Urinary bladder (tissue), 4 donors: ENCODE measurements at places on chromosomes 5 and 9. TPM values are rescaled to one million over a fixed set of nuclear protein-coding genes. Genes with fewer than 3 reads are reported as not detected.

DNA sequence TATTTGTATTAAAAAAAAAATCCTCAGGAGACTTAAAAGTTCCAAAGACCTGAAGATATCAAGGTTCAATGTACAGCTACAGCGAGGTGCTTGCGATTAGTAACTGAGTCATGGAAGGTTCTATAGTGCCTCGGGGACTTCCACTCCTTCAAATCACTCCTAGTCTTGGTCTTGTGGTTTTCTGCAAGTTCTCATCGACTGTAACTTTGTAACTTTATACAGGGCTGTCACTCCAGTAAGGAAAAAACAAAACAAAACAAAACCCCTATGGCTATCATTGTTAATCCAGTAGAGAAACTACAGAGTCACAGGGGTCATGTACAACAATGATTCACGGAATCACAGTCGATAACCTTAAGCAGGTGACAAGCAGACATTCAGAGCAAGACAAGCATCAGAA, 39.8 kb upstream of the SELENOP start:
- no peak for DNase-seq

GRCh38 chr5:55234121-55234700, 803 bp upstream of the CCNO start:
- no peak for DNase-seq

- no peak for DNase-seq
Observed at GRCh38 chr5:103464835-103465484, 97.6 kb downstream of the NUDT12 start.

- no peak for DNase-seq
Observed at GRCh38 chr5:154238776-154239481, 48.4 kb downstream of the GALNT10 start.

- no peak for DNase-seq
Observed at GRCh38 chr9:71037521-71037920, 83.9 kb downstream of the TRPM3 start.

DNA sequence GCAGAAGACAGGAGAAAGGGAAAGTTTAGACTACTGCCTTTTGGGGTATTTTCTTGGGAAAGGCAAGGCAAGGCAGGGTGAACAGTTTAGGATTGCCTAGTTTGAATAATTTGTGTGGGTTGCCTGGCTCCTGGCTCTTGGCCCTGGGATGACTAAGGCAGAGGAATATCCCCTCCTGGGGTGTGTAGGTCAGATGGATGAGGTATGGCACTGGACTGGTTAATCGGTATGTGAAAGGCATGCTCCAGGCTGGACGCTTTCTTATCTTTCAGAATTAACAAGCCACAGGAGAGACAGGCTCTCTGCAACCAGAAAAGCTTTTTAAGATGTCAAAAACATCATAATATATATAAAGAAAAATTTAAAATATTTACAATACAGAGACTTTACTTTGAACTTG, 58.6 kb downstream of the STARD4 start:
- DNase-seq: no peak

DNA sequence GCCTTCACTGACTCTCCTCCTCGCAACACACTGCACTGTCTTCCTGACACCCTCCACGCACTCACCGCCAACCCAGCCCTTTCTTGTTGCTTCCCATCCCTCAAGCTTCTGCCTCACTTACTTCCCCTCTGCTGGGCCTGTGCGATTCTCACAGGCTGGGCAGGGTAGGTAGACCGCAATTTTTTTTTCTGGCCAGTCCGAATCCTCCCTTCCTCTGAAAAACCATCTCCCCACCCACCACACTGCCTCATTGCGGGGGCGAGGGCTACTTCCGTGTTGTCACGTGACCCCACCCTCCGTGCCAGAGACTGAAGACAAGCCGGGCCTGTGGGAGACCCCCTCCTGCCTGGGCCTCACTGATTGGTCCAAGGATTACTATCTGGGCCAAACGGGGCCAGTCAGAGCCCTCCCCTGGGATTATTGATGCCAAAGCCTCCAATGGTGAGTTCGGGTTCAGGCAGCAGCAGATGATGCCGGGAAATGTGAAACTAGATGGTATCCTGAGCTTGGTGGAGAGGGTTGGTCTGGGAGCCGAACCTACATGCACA, 73.1 kb downstream of the STK10 start:
- no peak for DNase-seq

DNA sequence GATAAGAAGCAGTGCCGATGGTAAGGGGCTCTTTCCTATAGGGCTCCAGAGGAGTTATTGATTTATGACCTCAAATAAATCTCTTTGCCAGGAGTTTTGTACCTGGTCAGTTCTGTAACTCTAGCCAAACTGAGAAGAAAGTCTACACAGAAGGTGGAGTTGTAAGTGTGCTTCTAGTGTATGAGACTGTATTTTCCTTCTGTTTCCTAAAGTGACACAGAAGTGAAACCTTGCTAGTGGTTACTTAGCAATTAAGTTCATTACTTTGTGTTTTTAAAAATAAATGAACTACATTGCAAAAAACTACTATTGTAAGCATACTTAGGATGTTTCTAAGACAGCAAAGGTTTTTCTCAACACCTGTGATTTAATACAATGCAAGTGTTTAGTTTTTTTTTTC, 48.7 kb upstream of the ACTBL2 start:
- no peak for DNase-seq

GRCh38 chr9:133058550-133059320, 3.0 kb upstream of the CEL start:
- DNase-seq: no peak

GRCh38 chr9:19807182-19807892, 18.5 kb upstream of the SLC24A2 start:
- no peak for DNase-seq

DNA sequence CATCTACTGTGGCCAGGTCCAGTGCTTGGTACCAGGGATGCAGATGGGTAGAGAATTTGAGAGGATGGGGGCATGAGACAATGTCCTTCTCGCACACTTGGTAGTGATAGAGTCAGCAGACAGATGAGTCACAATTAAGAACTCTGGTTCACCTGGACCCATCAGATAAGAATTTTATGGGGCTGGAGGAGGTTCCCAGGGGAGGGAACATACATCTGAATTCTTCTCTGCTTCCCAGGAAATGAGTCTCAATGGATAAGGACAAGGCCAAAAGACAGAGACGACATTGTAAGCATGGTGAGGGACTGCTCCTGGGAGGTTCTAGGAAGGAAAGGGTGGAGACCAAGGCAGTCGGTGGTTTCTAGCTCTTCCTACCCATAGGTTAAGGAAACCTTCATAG, 5.3 kb downstream of the SLC4A9 start:
- DNase-seq: no peak

- no peak for DNase-seq
Observed at GRCh38 chr5:116303810-116304209, 219.0 kb downstream of the COMMD10 start.

DNA sequence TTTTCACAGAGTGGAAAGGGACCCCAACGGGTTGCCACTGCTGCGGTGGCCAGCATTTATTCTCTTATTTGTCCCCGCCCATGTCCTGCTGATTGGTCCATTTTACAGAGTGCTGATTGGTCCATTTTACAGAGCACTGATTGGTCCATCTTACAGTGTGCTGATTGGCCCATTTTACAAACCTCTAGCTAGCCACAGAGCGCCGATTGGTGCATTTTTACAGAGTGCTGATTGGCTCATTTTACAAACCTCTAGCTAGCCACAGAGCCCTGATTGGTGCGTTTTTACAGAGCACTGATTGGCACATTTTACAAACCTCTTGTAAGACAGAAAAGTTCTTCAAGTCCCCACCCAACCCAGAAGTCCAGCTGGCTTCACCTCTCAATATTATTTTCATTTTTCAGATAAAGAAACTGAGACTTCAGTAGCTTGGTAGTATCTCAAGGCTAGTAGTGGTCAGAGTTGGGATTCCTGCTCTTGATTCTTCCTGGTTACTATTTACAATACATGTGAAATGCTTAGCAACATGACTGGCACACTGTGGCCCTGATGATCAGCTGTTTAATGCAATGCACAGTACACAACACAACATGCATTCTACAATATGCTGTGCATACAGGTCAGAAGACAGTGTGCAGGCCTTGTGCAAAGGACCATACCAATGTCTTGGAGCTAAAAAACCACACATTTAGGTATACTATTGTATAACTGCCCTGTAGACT, 63.6 kb upstream of the BOD1 start:
- no peak for DNase-seq

- DNase-seq: no peak
Observed at GRCh38 chr9:93164085-93164484, 19.9 kb upstream of the WNK2 start.

DNA sequence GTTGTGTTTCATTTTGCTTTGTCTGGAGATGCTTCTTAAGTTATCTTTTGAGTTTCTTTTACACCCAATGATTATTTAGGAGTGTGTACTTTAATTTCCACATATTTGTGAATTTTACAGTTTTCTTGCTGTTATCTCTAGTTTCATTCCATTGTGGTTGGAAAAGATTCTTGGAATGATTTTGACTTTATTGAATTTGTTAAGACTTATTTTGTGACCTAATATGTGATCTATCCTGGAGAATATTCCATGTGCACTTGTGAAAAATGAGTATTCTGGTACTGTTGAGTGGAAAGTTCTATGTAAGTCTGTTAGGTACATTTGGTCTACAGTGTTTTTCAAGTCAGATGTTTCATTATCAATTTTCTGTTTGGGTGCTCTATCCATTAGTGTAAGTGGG, 24.4 kb upstream of the GRAMD2B start:
- DNase-seq: no peak

DNA sequence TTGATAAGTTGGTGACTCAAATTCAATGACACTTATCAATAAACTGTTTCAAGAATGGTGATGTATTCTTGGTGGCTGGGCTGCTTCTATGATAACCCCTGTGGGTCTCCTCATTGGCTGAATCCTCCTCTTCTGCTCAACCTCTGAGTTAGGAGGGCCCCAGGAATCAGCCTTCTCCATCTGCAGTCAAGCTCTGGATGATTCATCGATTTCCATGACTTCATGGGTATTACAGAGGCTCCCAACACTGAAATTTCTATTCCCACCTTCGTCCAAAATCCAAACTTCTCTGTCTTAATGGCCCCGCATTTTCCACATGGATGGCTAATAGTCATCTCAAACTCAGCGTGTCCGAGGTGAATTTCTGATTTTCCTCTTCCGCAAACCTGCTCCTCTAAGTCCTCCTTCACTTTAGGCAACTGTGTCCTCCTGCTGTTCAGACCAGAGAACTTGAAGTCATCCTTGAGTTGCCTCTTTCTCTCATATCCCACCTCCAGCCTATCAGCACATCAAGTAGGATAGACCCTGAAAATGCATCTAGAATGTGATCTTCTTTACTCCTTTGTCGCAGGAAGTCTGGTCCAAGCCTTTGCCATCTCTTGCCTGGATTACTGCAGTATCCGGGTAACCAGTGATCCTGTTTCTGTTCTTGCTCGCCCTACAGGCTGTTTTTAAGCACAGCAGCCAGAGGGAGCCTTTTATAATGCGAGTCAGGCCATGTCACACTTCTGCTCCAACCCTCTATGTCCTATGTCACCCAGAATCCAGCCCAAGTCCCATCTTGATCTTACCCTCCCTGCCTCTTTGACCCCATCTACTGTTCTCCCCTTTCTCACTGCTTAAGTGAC, 41.4 kb upstream of the IL7R start:
- no peak for DNase-seq

DNA sequence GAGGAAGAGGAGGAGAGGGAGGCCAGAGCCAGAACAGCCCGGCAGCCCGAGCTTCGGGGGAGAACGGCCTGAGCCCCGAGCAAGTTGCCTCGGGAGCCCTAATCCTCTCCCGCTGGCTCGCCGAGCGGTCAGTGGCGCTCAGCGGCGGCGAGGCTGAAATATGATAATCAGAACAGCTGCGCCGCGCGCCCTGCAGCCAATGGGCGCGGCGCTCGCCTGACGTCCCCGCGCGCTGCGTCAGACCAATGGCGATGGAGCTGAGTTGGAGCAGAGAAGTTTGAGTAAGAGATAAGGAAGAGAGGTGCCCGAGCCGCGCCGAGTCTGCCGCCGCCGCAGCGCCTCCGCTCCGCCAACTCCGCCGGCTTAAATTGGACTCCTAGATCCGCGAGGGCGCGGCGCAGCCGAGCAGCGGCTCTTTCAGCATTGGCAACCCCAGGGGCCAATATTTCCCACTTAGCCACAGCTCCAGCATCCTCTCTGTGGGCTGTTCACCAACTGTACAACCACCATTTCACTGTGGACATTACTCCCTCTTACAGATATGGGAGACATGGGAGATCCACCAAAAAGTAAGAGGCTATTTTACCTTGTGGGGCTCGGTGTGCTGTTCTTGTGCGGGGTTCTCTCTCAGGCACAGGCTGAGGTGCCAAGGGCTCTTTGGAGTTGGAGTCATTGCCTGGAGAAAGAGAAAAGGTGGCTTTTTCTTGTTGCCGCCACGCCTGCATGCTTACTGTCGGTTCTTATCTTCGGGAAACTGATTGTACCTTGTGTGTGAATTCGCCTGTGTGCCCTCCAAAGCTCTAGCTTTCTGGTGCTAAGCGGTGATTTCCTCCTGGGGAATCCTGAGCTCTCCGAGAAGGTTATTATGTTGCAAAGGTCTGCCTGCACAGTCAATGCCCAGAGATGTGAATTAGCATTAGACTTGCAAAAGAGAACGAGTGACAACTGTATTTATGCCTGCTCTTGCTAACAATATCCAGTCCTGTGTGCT, at the start of gene ISL1:
Gene ISL1, plus strand, starts transcription at position 318 of the 991 bp plus-strand sequence. Its CDS starts 224 bp downstream, at position 542.
- DNase-seq: peak; percentile 83

GRCh38 chr9:69317894-69318293, 7.1 kb upstream of the ENTREP1 start:
- DNase-seq: no peak

Gene CDKN2B-AS1
- 2.2 TPM for total RNA-seq

Gene NMUR2
- total RNA-seq: not detected

Gene FYB1
- 10.9 TPM for total RNA-seq

Gene COL23A1
- total RNA-seq: 0.90 TPM
